ENCODE measurements at places on chromosomes 4 and X.

GRCh38 chr4:150215601-150216000, 137.4 kb downstream of the DCLK2 start:
- DNase-seq, result no peak

GRCh38 chrX:14832151-14832550, 40.7 kb downstream of the FANCB start:
- no peak for DNase-seq

DNA sequence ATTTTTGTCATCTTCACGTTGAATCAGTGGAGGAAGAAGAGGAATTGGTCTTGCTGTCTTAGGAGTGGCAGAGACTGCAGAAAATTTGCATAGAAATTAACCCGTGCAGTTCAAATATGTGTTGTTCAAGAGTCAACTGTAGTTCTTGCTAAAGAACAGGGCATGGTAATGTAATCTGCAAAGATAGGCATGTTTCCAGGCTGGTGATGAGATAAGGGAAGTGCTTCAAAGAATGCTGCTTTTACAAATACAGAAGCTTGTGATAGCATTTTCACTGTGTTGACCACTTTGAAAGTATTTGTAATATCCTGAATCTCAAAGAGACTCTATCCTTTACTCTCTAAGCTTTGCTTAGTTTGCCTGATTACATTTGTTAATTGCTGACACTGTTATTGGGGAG, 60.1 kb downstream of the PRRG1 start:
- DNase-seq, result no peak

DNA sequence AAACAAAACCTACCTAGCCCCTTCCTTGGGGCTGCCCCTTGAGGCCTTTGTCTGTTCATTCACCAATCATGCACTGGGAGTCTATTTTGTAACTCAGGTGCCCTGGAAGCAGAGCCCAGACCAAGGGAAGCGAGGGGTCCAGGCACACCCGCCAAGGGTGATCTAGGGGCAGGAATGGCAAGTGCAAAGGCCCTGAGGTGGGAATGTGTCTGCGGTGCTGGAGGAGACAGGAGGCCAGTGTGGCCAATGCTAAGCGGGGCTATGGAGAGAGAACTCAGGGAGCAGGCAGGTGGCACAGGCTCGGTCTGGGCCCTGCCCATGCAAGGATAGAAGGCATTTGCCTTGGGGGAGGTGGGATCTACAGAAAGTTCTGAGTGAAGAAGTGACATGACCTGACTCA, 3.5 kb upstream of the SH3BP2 start:
- DNase-seq, result no peak

- no peak for DNase-seq
These were observed 61.2 kb upstream of the CAMK2D start for GRCh38 chr4:113822555-113823290.

DNA sequence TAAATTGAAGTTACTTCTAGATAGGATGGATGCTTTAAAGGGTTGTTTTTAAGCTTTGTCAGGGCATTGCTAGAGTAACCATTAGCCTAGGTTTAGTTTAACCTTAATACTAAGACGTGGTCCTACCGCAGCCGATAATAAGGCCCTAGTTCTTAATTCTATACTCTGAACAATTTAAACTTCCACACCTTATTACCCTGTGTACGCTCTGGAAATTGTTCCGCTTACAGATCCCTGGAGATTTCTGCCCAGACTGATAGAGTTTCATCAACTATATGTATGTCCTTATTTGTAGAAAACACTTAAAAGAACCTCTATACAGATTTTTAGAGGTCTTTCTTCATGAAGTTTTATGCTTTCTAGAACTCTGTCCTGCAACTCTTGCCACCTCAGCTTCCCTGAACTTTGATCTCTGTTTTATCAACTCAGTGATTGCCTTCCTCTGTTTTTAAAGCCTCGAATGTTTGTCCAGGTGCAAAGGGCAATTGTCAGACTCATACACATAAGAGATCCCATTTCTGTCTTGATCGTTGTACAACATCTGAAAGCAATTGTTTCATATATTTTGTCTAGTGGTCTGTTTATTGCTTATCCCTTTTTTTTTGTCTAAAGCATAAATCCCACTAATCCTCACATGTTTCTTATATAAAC, 71.1 kb upstream of the VCX start:
- DNase-seq, result peak; percentile 4

GRCh38 chr4:88858752-88859151, 161.1 kb upstream of the NAP1L5 start:
- DNase-seq, result no peak

GRCh38 chrX:109873574-109873973, 129.3 kb upstream of the TMEM164 start:
- no peak for DNase-seq

DNA sequence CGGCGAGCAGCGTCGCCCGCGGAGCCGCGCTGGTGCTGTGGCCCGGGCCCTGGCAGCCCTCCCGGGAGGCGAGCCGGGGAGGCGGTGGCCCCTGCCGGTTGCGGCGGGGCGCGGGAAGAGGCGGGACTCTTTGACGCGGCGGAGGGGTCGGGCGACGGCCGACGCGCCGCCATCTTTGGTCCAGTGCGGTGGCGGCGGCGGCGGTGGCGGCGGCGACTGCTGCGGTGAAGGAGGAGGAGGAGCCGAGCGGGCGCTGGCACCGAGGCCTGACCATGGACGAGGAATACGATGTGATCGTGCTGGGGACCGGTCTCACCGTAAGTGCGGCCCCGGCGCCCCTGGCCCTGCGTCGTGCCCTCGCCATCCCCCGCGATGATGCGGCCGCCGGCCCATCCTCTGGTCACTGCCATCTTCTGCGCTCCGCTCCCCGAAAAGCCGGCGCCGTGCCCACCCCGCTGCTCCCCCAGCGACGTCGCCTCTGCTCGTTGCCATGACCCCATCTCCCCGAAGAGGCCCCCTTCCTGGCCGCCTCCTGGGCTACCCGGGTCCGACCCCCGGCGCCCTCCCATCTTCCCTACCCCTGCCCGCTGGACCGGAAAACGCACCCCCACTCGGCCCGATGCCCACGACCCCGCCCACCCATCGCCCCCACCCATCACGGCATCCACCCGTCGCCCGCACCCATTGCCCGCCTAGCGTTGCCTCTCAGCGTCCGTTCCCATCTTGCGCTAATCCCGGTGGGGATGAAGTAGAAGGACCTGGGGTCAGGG, at the start of gene GDI1:
GDI1 (plus strand) TSS at position 172 of the 770 bp plus-strand sequence; CDS start at position 273, 101 bp downstream.
- DNase-seq, result peak; percentile 22

- peak; percentile 21 for DNase-seq
These were observed 137.3 kb upstream of the FTHL17 start for GRCh38 chrX:31209005-31209628.

DNA sequence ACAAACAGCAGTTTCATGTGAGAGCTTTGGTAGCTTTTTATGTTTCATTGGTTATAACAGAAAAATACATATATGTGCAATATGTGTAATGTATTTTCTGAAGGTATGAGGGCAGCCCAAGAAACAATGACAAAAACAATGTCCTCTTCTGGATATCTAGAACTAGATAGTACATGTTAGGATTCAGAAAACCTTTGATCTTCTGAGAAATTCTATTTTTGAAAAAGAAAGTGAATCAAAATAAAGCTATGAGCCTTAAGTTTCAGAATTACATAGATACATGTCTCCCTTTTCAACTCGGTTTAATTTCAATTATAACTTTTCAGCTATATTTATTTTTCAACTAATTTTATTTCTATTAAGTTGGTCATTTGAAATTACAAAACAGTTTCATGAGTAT, 131.9 kb downstream of the REELD1 start:
- DNase-seq, result no peak

DNA sequence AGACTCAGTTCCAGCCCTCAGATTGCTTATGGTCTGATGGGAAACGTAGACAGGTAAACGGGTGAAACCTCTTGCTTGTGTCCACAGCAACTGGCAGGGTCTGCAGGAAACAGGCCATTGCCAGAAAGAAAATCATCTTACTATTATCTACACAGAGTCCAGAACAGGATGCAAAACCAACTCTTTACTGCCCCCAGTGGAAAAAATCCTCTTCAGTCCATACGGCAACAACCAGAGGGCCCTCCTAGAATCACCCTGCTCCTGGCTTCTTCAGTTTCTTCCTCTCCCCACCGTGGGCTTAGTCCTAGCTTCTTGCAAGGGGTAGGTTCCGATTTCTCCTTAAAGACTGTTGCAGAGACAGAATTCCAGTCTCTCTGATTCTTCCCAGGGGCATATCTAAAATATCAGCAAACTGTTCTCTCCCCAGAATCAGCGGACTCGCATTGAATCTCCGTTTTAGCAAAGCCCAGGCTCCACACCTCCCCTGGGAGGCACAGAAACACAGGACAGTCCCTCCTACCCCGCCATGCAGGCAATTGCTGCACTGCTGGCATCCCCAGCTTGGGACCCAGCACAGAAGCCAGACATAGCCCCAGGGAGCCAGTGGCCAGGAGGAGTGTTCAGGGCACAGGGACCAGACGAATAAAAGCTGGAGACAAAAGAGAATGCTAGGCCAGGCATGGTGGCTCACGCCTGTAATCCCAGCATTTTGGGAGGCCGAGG, 41.0 kb upstream of the SH3RF1 start:
- DNase-seq, result no peak

GRCh38 chrX:24372021-24372763, 11.8 kb downstream of the SUPT20HL1 start:
- no peak for DNase-seq

DNA sequence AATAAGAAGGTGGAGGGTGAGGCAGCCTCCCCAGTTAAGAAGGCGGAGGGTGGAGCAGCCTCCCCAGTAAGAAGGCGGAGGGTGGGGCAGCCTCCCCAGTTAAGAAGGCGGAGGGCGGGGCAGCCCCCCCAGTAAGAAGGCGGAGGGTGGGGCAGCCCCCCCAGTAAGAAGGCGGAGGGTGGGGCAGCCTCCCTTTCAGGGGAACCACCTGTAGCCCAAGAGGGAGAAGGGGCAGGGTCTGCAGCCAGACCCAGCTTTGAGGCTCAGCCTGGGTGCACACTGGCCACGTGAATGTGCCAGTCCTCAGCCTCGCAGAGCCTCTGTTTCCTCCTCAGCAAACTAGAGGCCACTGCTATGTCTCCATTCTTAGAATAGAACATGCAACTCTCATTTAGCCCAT, 52.6 kb downstream of the HMX1 start:
- no peak for DNase-seq

GRCh38 chrX:134172588-134173259, 64.3 kb upstream of the CCDC160 start:
- DNase-seq, result no peak

- DNase-seq, result no peak
These were observed 650.8 kb upstream of the DIPK2B start for GRCh38 chrX:45851434-45851991.

DNA sequence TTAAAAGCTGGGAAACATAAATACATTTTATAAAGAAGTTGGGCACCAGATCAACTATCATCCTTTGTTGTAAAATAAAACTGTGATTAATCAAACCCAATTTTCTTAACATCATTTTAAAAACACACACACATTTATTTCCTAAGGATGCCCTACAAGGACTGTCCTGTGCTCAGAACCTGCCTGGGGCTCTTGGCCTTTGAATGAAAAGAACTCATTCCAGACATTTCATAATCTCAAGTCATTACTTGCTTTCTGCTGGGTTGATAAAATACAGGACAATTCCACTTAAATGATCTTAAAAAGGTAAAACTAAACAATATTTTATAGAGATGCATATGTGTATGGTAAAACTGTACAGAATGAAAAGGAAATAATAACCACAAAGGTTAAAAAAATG, 2.8 kb downstream of the SH3D19 start:
- no peak for DNase-seq

DNA sequence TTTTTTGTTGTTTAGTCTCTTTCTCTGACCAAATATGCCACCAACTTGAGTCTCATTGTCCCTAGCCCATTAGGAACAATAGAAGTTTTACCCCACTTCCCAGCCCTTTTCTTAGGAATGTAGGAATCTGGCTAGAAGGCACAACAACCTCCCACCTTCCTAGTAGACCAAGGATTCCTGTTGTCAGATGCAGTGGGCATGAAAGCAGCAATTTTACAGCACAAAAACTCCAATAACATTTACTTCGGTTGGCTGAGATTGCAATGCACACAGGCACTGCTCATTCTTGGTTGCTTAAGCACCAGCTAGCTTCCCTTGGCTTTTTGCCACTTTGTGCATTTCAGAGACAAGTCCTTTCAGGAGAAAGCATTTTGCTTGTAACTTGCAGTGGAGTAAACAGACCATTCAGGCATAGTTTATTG, 312.8 kb downstream of the TENM3 start:
- peak; percentile 46 for DNase-seq

- DNase-seq, result no peak
These were observed 187.8 kb downstream of the MID1IP1 start for GRCh38 chrX:38989076-38989475.

GRCh38 chr4:52202251-52202779, 151.2 kb downstream of the SPATA18 start:
- no peak for DNase-seq

- no peak for DNase-seq
These were observed 90.5 kb downstream of the MSN start for GRCh38 chrX:65757943-65758342.

DNA sequence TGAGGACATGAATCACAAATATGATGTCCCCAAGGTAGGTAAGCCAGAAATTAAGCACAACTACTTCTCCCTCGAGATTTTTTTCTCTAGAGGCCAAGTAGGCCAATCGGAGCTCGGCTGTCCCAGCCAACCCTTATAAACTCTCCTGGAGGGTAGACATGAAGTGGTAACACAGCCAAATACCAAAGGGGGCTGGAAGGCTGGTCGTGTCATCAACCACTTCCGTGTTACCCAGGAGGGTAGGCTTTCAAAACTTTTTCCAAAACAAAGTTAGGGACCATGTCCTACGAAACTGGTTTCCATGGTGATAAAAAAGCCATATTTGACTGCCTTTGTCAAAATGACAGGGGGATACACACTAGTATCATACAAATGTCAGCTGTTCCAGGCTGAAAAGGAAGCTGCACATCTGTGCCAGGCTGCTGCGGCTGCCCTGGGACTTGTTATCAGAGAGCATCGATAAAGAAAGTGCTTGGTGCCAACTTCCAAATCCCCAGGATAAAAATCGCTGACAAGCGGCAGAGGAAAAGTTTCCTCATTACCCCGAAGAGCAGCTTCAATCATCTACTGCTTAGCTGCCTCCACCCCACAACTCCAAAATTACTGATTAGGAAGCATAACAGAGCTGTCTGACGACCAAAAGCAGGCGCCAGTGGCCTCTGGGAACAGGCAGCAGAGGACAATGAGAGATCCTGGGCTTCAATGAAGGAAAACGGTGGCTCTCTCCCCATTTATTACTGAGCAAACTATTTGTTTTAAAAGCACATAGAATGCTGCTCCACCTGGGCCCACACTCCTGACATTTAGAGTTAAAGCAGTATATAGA, 20.8 kb downstream of the BCOR start:
- no peak for DNase-seq

DNA sequence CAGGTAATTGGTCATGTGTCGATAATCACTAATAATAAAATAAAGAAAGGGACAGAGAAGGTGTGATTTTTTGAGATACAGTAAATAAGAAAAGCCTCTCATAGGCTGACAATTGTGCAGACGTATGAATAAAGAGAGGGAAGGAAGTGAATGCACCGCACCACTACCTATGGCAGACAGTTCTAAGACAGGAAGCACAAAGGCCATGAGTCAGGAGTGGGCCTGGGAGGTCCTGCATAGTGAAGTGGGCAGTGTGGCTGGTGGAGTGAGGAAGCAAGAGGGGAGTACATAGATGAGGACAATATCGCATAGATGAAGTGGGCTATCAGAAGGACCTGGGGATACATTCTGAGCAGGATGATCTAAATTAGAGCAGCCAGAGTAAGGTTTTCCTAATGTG, 75.6 kb downstream of the BMP3 start:
- no peak for DNase-seq

Measured in DMS153 (cell line).